ENCODE measurements at places on chromosomes 3 and 15.

GRCh38 chr3:131560795-131561194, 58.0 kb upstream of the MRPL3 start:
- DNase-seq, result no peak

DNA sequence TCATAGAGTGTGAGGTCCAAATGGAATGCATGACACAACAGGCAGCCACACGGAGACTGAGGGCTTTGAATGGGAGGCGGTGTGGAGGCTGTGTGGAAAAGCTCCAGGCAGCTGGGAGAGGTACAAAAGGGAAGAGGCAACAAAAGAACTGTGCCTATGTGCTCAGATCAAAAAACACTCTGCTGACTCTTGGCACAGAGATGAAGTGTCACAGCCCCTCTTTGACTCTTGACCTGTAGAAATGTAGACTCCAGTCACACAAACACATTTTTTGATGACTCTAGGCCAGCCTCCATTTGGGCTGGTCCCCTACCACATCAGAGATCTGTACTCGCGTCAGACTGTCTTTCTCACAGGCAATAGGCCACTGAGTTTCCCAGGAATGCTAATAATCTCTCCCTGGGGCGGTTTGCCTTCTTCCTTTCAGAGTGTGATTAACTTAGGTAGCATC, 456.0 kb downstream of the TUSC7 start:
- no peak for DNase-seq

- no peak for DNase-seq
Observed at GRCh38 chr3:126151562-126152302, 28.7 kb downstream of the ALDH1L1 start.

GRCh38 chr3:125150525-125151441, 61.8 kb downstream of the SLC12A8 start:
- DNase-seq, result no peak

- DNase-seq, result no peak
Observed at GRCh38 chr3:190167936-190168680, 47.4 kb upstream of the P3H2 start.

GRCh38 chr15:34700891-34701427, 53.8 kb downstream of the GJD2 start:
- DNase-seq, result no peak

- DNase-seq, result no peak
Observed at GRCh38 chr3:104514371-104514770, 852.3 kb upstream of the ALCAM start.

DNA sequence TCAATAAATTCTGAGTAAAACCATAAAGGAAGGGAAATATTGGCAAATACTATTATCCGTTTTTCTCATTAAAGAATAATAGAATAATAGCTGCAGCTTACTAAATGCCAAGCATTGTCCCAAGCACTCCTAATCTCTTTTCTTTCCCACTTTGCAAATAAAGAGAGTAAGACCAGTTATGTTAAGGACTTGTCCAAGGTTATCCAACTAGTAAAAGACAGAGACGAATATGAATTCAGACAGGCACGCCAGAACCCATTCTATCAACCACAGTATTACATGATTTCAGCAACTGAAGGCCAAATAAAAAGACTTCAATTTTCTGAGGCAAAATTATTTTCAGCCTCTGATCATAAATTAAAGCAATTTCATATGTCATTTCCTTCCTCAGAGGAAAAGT, 235.5 kb downstream of the STAG1 start:
- DNase-seq, result no peak

DNA sequence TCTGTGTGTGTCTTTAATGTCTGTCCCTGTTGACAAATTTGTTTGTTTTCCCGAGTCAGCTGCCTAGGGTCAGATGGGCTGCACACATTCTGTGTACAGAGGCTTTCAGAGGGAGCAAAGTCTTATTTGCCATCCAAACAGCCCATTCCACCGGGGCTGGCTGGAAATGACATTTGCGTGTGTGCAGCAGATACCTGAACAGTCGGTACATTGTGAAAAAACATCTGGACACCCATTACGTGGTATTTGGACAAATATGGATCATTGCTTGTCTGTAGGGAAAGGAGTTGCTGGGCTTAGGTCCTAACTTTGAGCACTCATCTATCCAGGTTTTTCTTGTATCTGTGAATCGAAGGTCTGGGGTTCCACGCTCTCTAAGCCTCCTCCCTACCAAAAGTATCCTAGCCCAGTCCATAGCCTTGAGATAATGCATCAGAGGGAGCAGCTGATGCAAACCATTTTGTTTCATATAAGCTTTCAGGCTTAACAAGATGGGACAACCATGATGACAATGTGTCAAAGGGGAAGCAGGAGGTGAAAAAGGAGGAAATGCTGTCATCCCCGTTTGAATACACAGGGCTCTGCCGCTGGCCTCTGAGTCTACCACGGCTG, 22.2 kb upstream of the CMTM8 start:
- DNase-seq, result no peak

DNA sequence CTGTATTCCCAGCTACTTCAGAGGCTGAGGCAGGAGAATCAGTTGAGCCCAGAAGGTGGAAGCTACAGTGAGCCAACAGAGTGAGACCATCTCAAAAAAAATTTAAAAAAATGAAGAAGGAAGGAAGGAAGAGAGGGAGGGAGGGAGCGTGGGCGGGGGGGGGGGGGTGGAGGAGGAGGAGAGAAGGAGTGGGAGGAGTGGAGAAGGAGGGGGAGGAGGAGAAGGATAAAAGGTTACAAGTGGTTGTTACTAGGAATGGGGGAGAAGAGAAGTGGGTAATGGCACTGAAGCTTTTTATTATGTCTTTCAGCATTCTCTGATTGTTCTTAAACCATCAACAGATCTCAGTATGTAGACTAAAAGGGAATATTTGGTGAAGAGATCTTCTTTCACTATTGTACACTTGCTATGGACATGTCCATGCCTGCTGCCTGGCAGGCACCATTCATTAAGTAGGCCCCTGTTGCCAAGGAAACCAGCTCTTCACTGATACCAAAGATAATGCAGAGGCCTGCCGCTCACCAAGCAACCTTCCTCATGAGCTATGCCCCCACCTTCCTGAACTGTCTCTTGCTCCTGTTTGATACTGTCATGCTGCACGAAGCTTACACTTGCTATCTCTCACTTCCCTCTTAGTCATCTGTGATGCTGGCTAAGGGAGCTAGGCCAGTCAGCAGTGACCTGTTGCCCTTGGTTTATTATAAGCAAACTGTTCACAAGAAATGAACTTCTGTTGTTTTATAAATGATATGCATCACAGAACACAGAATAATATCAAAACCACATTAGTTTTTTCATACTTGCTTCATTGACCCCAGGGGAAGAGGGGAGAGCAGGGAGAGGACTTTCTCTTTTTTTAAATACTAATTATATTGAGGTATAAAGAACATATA, 23.1 kb downstream of the EPM2AIP1 start:
- DNase-seq, result peak; percentile 15

DNA sequence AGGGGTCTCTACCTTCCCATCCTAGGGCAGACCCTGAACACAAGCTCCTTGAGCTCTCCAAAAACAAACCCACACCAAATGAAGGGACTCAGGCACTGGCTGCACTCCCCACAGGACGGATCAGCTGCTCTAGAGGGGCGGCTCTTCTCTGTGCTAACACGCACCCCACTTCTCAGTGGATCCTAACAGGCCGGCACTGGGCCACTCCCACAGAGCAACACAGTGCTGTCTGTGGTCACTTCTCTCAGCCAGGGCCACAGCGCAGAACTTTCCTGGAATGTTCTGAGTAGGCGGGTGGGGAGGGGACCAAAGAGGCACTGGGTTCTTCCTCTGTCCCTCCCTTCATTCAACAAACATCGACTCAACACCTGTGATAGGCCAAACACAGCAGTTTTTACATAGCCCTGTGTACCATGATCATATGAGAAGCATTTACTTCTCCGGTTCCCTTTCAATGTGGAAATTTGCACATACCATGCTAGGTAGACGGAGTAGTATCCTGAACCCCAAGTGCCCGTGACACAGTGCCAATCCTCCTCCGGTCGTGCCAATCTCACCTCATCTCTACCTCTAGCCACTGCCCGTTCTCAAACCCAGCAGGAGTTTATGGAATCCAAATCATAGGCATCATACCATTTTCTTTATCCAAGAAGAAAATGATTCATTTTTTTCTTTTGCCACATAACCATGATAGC, 98.1 kb downstream of the LRIG1 start:
- no peak for DNase-seq

- DNase-seq, result no peak
Observed at GRCh38 chr15:63244399-63244798, 33.0 kb upstream of the APH1B start.

Measured in head of caudate nucleus (tissue), 42 donors.